ENCODE measurements at places on chromosomes 3 and 15. TPM values are rescaled to one million over a fixed set of nuclear protein-coding genes. Genes with fewer than 3 reads are reported as not detected.

GRCh38 chr3:96779810-96780209, 34.6 kb upstream of the EPHA6 start:
- DNase-seq: no peak

DNA sequence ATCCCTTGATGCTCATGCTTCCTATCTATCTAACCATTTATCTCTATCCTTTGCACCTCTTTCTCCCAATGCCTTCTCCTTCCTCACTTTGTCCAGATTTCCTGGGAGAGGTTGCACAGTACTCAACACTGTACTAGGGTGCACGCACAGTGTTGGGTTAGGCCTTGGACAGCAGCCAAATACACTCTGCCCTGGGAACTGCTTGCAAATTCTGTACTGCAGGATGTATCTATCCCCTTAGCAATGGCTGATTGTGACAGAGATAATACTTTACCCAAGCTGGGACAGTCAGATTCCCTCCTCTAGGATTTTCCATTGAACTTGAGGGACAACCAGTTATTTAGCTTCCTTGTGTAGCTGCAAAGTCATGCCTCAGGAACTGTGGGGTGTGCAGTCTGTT, 113.3 kb downstream of the IL20RB start:
- no peak for DNase-seq

DNA sequence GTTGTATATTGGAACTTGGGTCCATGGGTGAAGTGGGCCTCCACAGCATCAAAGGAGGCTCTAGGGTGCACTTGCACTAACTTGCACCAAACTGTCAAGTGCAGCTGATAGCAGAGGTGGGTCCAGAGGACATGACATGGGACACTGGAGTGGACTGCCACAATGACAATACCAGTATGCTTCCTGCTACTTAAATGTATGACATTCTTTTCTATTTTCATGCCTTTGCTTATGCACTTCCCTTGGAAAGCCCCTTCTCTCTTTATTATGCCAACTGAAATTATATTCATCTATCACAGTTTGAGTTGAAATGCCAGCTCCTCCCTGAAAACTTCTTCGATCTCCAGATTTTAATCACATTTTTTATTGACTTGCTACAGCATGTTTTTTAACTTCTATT, 101.8 kb downstream of the CFAP20DC start:
- no peak for DNase-seq

ARL13B gene
- total RNA-seq: 6.7 TPM

DNA sequence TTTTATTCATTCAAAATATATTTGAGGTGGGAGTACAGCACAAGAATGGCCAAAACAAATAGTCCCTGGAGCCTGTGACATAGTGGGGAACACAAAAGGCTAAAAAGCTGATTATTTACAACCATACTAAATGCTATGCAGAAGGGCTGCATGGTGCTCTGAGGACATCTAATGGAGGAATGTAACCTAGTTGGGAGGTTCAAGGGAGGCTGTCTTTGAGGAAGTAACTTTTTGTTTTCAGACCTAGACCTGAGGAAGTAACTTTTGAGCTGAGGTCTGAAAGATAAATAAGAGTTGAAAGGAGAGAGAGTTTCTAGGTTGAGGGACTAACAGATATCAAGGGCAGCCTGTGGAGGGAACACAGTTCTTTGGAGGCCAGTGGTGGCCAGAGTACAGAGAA, 34.8 kb upstream of the RASA2 start:
- DNase-seq: peak; percentile 80

DNA sequence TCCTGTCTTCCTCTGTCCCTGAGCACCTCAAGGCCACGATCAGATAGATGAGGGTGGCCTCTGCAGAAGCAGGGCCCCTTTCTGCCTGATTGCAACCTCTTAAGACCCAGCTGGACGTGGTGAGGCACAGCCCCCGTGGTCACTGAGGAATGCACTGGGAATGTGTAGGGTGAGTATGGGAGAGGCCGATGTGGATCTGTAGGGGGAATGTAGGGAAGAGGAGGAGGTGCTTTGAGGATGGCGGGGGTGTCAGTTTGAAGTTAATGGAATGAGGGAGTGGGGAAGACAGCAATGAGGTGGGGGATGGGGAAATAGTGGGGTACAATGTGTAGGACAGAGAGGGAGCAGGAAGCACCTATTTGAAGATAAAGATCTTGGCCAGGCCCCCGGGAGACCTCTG, 785 bp upstream of the IQCF5 start:
- no peak for DNase-seq

- peak; percentile 73 for DNase-seq
Observed at GRCh38 chr3:111851511-111851954, 7.5 kb upstream of the PHLDB2 start.

DNA sequence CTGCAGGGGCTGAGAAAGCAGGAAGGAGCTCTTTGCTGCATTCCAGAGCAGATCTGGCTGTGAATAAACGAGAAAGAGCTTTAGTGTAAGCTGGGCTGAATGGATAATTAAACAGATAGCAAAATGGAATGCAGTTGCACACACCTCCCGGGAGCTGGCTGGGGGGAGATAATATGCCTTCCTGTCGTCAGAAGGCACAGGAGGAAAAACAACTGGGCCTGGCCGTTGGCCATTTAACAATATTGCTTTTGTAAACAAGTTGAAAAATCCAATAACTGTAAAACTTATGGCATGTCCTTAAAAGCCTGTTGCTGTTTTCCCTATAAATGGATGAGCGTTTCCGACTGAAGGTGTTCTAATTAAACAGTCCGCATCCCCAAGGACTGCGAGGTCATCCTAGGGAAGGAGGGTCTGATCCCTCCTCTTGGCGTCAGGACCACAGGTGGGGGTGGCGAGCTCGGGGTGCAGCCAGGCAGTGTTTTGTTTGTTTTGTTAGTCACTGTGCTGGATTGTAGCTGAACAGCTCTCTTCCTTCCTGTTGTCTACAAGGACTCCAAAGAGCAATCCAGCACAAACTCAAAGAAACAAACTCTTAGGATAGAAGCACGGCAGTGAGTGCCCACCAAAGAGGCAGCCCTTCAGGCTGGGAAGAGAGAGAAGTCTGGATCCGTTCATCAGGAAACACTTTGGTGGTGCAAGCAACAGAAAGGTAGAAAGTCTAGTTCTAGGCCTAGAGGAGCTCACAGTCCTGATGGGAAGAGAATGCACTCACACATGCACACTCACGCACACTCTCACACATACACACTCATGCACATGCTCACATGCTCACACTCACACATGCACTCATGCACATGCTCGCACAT, 133.4 kb upstream of the SMAD3 start:
- DNase-seq: peak; percentile 63

CD86 gene
- not detected for total RNA-seq

ZDHHC23 gene
- 0.90 TPM for total RNA-seq

Data from IMR-90 (cell line).